ENCODE measurements at places on chromosomes 2 and 18.

GRCh38 chr18:61443081-61443725 is 110.0 kb downstream of the CDH20 start:
- no peak for DNase-seq

GRCh38 chr18:12155996-12156395 is 62.4 kb downstream of the ANKRD62 start:
- DNase-seq, result no peak

DNA sequence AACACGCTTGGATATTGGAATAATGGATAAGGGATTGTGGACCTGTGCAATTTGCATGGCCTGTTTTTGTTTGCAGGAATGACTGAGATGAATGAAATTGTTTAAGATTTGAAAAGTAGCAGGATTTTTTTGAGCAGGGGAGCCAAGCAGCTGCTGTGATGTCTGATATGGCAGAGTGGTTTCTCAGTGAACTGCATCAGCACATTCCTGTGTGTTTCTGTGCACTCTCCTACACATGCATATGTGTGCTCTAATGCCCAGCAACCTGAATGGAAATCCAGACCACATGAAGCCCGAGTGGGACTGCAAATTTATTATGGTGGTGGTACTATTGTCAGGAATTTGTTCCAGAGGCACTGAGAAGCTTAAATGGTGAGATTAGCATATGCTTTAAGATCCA is 161.7 kb downstream of the PARD3B start:
- no peak for DNase-seq

DNA sequence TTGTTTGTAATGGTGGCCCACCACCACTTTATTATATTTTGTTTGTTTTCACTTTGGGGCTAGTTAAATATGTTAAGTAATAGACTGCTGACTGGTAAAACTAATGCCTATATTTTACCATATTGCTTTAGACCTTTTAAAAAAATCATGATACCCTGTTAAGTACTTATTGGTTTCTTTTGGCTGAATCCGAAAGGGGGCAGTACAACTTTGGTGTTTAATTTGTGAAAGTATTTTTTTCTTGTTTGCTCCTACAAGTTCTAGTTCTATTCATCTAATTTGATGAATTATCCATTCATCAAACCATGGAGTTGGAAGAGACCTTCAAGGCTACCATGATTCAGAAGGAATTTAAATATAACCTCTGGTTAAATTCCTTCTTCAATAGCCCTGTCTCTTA is 147.0 kb downstream of the MBD5 start:
- DNase-seq, result no peak
